Renal pelvis (tissue), 12 donors: ENCODE measurements at places on chromosomes 5 and 9. TPM values are rescaled to one million over a fixed set of nuclear protein-coding genes. Genes with fewer than 3 reads are reported as not detected.

The ZNF346 gene
- polyA plus RNA-seq = 33.2 TPM

The C9 gene
- 0.53 TPM for polyA plus RNA-seq

The PKD2L2 gene
- 0.26 TPM for polyA plus RNA-seq

The PHF24 gene
- 0.40 TPM for polyA plus RNA-seq

The DNAI1 gene
- polyA plus RNA-seq = 4.4 TPM

The SCGB3A2 gene
- polyA plus RNA-seq = 0.48 TPM

The AHRR gene
- polyA plus RNA-seq = 2.8 TPM

The RAI14 gene
- polyA plus RNA-seq = 87.9 TPM

The FOXD4L5 gene
- 0.35 TPM for polyA plus RNA-seq

The PRDM9 gene
- polyA plus RNA-seq = not detected

The PTPN3 gene
- polyA plus RNA-seq = 51.2 TPM

The PCDHGA5 gene
- 3.2 TPM for polyA plus RNA-seq

The MRRF gene
- polyA plus RNA-seq = 53.4 TPM

The SNCAIP gene
- 25.6 TPM for polyA plus RNA-seq

The NMUR2 gene
- polyA plus RNA-seq = 0.22 TPM

The IFNB1 gene
- polyA plus RNA-seq = not detected

The IGFBPL1 gene
- polyA plus RNA-seq = 1.4 TPM

The CSF1R gene
- 18.5 TPM for polyA plus RNA-seq

The DUSP1 gene
- 34.8 TPM for polyA plus RNA-seq

The STC2 gene
- polyA plus RNA-seq = 2.3 TPM

The FAM221B gene
- 0.09 TPM for polyA plus RNA-seq

The MYMK gene
- not detected for polyA plus RNA-seq

The JAK2 gene
- 14.4 TPM for polyA plus RNA-seq

The LRRC14B gene
- 0.10 TPM for polyA plus RNA-seq

The UBAP2 gene
- 38.9 TPM for polyA plus RNA-seq

The DPM2 gene
- polyA plus RNA-seq = 40.8 TPM

The SLC4A9 gene
- polyA plus RNA-seq = 12.4 TPM

The SMIM33 gene
- polyA plus RNA-seq = not detected

The LCP2 gene
- 2.7 TPM for polyA plus RNA-seq

The LURAP1L gene
- 19.0 TPM for polyA plus RNA-seq

The COL27A1 gene
- polyA plus RNA-seq = 43.2 TPM

The PTGR1 gene
- polyA plus RNA-seq = 146 TPM

The ZFP37 gene
- 12.2 TPM for polyA plus RNA-seq

The CACNA1B gene
- polyA plus RNA-seq = 0.26 TPM

The PTGS1 gene
- polyA plus RNA-seq = 3.9 TPM

The AQP3 gene
- 44.1 TPM for polyA plus RNA-seq

The DBH gene
- polyA plus RNA-seq = 0.94 TPM

The FOXD4L3 gene
- polyA plus RNA-seq = not detected

The SPATA31C1 gene
- 0.62 TPM for polyA plus RNA-seq
